Activated naive CD4-positive, alpha-beta T cell treated with anti-CD3 and anti-CD28 coated beads for 36 hours (primary cell): ENCODE measurements at places on chromosomes 5 and 9.

DNA sequence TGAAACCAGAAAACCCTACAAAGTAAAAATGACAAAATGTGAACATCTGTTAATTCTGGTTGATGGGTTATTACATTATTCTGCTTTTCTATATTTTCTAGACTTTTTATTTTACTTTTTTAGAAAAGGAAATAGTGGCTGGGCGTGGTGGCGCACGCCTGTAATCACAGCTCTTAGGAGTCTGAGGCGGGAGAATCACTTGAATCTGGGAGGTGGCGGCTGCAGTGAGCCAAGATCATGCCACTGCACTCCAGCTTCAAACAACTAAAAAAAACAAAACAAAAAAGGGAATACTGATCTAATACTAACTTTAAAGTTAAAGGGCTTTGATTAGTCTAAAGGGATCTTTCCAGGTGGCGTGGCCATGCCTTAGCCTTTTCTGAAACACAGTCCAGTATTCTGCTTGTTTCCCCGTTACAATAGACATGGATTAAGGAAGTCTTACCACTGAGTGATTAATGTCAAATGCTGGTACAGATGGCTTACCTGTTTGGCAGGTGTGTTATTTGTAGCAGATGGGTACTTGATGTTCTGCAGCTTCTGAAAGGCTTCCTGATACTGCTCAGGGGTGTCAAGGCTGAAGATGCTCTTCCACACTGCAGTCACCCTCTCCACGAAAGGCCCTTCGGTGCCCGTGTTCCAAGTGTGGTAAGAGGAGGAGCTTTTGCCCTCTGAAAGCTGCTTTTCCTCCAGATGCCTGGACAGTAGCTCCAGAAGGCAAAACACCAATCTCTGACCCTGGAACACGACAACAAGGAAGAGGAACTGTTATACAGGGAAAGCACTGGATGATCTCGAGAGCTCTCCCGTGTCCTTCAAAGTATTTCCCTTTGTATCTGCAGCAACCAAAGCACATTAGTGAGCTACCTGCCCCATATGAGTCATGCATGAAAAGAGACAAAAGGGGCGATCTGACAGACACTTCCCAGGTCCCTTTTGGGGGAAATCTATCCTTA is 37.5 kb downstream of the CNOT8 start:
- no peak for DNase-seq

GRCh38 chr5:122392824-122393223 is 80.8 kb downstream of the SNCAIP start:
- DNase-seq = no peak

DNA sequence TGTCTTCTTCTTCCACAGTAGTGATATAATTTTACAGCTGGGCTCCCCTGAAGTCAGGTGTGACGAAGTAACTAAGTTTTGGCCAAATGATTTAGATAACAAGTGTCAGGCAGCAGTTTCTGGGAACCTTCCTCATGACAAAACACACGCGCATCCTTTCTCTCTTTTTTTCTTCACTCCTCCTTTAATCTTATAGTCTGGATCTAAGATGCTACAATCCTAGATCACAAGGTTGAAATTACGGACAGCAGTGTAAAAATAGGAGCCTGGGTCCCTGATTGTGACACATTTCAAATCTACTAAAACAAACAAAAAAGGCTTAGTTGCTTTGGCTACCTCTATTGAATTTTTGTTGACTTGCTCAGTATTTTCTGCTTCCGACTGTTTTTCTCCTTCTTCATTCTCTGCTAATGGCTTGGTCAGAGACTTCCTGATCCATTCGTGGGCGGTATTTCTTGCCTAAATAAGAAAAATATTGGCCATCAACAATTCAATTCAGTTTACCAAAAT is 36.1 kb downstream of the FAM114A2 start:
- no peak for DNase-seq

DNA sequence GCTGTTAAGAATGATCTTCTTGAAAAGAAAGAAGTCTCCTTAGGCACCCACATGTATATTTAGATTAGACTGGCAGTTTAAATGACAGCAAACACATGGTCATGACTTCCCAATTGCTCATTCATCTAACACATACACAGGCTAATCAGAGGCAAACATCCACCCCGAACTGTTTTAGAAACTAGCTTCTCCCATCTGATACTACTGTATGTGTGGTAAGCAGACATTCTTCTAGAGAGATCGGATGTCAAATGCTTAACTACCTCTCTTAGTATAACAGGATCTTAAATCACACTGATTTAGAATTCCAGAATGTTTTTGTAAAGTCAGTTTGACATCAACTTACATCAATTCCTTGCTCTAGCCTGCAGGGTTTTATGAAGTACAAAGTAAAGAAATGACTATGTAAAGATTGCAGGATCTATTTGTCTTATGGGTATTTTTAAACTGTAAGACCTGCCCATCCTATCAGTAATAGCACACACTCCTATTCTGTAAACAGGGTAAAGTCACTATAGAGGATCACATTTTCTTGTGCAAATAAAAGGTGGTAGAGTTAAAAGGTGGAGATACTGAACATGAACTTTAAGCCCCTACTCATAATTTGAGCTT is 239.7 kb downstream of the MLLT3 start:
- DNase-seq = no peak
